Stimulated activated CD4-positive, alpha-beta T cell treated with anti-CD3 and anti-CD28 coated beads, Interleukin-1b, Interleukin-23, amount 100 ng/mL, for 24 hours (primary cell): ENCODE measurements at places on chromosomes 3 and 15.

DNA sequence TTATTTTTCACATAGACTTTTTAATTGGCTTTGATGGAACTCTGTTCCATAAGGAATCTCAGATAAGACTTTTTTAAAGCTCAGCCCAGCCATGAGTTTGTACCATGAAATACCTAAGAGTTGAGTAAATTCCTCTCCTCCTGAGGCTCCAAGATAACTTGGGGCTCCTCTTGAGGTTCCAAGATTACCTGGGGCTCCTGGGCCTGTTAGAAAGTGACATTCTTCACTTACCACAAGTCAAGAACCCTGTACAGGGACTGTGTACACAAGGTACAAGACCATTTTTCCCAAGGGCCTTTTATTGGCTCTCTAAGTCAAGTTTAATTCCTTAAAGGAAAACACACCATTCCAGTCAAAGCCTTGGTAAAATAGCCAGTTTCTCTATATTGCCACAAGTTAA is 111.3 kb upstream of the PRR20G start:
- no peak for DNase-seq

DNA sequence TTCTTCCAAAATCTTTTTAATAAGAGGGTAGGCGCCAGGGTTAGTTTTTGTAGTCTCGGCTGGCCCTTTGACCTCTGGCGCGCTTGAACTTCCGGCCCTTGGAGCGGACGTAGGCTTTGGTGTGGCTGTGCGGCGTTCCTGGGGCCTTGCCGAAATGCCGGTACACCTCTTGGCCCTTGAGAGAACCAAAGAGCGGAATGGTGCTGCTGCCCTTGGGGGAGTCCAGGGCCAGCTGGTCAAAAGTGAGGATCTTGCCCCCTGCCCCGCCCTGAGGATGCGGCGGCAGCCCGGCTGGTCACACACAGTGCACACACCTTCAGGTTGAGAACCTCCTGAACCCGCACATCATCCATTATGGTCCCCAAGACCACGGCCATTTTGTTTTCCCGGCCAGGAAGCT is 20.0 kb upstream of the CHRNB4 start:
- no peak for DNase-seq

- no peak for DNase-seq
These were observed 1007.7 kb upstream of the SEMA6D start for GRCh38 chr15:46709460-46710083.

DNA sequence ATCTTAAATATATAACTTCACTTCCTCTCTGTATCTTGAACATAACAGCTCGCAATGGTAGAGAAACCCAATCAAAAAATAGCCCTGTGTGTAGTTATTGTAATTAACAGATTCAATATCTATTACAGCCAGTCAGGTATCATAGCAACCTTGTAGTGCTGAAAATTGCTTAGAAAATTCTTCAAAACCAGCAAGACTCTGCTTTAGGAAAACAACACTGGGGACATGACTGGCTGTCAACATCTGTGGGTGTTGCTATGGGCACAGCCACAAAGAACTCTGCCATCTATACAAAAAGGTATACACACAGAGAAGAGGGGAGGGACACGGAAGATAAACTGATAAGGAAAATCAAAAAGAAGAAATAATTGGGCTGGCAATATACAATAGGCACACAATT is 101.2 kb downstream of the WDR72 start:
- DNase-seq: no peak

DNA sequence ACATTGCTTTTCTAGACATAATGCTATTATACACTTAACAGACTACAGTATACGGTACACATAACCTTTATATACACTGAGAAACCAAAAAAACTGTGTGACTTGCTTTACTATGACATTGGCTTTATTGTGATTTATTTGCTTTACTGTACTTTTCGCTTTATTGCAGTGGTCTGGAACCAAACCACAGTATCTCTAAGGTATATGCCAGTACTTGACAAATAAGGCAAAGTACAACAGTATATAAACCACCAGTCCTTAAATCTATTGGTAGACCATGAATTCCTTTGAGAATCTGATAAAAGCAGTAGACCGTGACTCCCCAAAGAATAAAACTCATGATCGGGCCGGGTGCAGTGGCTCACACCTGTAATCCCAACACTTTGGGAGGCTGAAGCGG is 50.3 kb downstream of the HERC1 start:
- no peak for DNase-seq

GRCh38 chr3:141335531-141336061 is 32.7 kb upstream of the ZBTB38 start:
- no peak for DNase-seq

GRCh38 chr3:159766563-159767185 is 222.0 kb upstream of the IL12A start:
- no peak for DNase-seq
